ENCODE measurements at places on chromosomes 6 and 20.
A peak's percentile ranks its signal among the peaks of the same experiment; 100 is the strongest.

- no peak for DNase-seq
Observed at GRCh38 chr6:105815661-105816555, 270.2 kb upstream of the PRDM1 start.

DNA sequence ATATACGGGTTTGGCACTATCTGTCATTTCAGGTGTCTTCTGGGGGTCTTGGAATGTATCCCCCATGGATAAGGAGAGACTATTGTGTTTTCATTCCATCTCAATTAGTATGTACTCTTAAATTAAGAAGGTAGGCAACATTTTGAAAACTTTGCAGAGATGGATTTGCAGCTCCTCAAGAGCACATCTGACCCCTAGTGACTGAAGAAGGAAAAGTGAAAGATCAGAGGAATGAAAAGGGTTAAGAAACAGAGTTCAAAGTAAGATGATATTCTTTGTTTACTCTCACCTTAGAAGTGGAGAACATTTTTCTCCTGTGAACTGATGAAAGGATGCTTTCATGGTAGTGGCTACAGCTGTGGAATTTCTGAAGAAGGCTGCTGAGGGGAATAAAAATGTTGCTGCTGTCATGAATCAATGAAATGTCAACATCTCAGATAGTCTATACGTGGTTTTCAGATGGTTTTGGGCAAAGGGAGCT is 41.5 kb downstream of the SH3BGRL2 start:
- no peak for DNase-seq

DNA sequence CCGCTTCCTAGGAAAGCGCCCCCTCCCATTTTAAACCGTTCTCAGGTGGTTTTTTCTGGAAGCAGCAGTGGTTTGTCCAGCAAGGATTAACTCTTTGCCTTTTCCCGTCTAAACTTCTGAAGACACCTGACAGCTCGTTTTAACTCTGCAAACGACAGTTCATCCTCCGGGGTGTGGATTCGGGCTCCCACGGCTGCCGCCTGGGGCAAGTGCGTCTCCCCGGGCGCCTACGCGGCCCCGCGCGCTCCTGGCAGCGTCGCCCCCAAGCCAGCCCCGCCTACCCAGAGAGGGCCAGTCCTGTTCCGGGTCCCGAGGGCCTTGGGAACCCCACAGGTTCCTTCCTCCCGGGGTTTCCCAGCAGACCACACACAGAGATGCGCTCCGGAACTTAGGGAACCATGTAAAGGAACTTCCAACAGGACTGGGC is 54.4 kb downstream of the PRR18 start:
- DNase-seq = peak; percentile 51

DNA sequence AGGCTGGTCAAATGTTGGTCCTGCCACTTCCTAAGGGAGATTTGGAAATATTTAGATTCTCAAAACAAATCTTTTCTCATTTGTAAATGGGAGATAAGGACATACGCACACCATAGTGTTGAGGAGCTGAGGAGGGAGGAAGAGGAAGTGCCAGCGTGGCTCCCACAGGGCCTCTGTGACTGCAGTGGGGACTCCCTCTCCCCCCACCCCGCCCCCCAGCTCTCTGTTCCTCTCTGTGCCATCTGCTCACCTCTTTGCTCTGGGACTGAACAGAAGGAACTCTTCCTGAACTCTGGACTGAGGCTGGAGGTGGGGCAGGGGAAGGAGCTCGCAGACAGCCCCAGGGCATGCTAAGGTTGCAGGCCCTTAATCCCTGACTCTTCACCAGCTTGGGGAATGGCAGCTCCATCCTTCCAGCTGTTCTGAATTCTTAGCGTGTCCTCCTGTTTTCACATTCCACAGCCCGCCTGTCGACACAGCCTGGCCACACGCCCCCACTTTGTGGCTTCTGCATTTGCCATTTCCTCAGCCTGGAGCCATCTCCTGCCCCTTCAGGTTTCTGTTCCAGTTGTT is 11.4 kb downstream of the DDX27 start:
- no peak for DNase-seq

DNA sequence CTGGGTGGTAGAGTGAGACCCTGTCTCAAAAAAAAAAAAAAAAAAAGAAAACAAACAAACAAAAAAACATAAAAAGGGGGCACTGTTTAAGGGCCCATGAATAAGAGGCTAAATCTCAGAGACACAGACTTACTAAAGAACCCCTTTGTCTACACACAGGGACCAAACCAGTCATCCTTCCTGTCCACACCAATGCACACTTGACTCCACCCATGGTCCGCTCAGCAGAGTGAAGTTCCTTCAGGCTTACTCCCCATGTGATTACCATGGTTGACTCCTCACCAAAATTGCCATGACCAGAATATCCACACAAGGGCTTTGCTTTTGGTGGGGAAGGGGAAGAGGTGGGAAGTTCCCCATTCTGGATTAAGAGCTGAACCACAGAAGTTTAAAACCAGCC is 19.4 kb upstream of the REPS1 start:
- DNase-seq = no peak

DNA sequence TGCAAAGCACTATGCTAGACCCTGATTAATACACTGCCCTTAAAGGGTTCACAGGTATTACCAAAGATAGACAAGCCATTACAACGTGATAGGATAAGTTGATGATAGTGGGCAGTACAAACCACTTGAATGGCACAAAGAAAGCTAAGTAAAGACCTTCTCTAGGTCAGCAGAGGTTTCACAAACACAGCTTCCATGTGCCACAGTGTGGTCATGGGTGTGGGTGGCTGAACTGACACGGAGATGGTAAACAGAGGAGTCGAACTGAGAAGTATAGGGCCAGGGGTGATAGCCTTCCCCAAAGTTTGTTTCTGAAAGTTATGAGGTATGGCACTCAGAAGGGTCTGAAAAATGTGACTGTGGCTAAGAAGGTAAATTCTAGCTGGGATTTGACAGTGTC is 4.3 kb downstream of the ZBTB9 start:
- no peak for DNase-seq

- no peak for DNase-seq
Observed at GRCh38 chr6:85468326-85468725, 18.4 kb downstream of the NT5E start.

DNA sequence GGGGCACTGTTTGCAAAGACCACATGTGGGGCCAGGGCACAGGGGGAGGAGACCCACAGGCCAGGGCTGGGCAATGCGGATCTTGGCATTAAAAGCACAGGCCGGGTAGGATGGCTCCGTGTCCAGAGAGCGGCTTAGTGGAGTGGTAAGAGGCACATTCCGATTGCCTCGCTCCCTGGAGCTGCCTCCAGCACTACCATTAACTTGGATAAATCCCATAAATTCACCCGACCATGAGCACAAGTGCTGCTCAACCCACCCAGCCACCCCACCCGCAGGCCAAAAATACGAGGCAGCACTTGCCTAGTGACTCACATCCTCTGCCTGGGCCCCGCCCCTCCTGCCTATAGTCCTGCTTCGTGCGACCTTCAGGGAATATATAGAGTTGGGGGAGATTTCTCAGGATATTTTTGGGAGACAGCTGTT is 67.5 kb upstream of the QKI start:
- no peak for DNase-seq

DNA sequence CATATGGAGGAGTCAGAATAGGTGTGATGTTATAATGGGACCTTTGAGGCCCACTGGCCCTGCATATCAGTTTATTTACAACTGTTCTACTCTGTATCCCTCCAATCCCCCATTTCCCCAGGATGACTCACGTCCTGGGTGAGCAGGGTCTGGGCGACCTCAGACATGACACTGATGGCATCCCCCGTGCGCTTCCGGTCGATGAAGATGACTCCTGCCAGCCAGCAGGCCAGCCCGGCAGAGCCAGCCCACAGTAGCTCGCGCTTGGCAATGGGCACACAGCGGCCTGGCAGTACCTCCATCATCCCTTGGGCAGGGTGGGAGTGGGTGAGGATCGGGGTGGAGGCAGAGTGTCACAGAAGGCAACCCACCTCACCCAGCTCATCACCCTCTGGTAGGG is 5.6 kb downstream of the AGPAT1 start:
- no peak for DNase-seq

GRCh38 chr20:39516964-39517363 is 554.8 kb downstream of the DHX35 start:
- DNase-seq = no peak

DNA sequence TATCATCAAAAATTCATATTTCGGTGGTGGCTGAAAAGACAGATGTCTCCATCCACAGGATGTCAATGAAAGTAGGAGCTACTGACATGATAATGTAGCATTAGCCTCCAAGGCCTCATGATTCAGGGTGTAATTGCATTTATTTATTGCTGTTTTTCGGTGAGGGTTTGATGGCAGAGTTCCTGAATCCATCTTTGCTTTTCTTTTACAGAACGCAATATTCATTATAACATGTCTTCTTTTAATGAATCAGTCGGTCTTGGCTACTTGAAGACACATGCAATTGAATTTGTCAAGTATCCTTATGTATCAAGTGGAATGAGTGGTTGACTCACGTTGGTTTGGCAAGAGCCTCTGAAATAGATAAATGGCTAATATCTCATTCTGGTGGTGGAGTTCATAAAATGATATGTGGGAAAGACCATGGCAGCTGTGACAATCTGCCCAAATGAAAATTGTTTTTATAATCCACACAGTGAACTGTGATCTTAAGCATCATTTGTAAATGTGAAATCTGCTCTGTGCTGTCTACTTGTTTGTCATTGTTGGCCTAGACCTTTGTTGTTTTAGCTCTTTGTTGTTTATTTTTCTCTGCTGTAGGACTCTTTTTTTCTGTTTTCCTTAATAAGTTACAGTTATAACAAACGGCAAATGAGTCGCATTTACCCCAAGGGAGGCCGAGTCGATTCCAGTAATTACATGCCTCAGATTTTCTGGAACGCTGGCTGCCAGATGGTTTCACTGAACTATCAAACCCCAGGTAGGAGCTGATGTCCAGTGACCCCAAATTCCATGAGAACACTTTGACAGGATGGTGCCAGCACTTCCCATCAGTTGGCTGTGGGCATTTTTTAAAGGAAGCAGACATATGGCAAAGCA is 105.7 kb upstream of the LAMP5 start:
- no peak for DNase-seq

GRCh38 chr20:6265204-6265904 is 142.5 kb upstream of the FERMT1 start:
- no peak for DNase-seq

DNA sequence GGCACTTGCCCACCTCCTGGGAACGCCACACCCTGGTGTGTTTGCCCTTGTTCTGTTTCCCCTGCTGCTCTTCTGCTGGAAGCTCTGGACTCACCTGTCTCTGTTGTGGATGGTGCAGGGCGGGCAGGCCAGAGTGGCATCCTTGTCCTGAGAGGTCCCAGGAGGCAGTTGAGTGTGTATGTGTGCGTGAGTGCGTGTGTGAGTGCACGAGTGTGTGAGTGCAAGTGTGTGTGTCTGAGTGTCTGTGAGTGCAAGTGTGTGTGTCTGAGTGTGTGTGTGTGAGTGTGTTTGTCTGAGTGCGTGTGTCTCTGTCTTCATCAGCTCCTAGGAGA is 12.2 kb downstream of the IGF2R start:
- no peak for DNase-seq

DNA sequence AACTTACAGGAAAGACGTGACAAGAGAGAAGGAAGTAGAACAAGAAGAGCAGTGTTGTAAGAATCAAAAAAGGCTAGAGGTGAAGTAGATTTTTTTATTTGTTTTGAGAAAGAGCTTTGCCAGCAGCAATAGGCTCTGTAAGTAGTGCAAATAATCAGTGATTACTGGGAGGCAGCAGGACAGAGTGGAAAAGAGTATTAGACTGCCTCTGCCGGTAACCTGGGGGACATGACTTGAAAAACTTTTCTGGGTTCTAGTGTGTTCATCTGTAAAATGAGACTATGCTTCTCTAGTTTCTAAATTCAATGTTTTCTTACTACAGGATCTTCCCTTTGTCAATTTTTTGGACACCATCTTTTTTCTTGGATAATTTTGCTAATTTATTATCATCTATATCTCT is 5.8 kb upstream of the IRAK1BP1 start:
- no peak for DNase-seq

All from CD4-positive, alpha-beta T cell treated with Interleukin-6 for 4 hours (primary cell).